ENCODE measurements at places on chromosomes 4 and X.

DNA sequence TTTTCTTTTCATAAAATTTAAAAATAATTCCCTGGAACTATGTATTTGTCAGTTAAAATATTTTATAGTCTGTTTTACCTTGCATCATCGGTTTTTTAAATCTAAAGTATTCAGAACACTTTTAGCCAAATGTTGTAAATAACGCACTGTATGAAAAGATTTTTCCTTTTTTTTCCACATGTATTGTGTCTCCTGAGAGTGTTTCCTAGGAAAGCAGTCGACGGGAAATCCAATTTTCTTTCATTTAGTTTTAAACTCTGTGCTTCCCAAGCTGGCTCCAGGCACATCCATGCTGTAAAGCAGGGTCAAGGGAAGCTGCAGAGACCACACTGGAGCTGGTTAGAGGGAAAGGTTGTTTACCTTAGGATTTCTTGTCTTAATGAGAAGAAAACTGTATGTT, 1724.3 kb upstream of the TENM3 start:
- no peak for DNase-seq

DNA sequence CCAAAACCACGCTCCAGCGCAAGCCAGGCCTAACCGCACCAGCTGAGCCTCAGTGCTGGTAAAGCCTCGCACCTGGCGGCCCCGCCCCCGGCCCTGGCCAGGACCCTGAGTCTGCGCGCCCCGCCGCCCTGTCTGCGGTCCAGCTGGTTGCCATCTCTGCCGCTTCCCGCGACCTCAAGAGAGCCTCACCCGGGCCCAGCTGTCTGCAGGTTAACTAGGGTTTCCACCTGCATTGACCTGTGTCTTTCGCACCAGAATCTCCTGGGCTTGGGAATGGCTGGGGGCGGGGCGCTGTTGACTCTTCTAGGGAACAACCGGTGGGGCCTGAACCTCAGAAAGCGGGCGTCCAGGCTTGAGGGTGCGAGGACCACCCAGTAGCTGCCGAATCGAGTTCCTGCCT, 207.7 kb upstream of the PRPS2 start:
- no peak for DNase-seq

DNA sequence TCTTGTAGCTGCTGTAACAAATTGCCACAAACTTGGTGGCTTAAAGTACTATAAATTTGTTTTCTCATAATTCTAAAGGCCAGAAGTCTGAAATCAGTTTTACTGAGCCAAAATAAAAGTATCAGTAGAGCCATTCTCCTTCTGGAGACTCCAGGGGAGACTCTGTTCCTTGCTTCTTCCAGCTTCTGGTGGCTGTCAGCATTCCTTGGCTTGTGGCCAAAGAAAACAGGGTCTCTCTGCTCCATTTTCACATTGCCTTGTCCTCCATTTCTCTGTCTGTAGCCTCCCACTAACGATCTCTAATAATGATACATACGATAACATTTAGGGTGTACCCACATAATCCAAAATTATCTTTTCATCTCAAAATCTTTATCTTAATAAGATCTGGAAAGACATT, 200.4 kb downstream of the MAB21L2 start:
- DNase-seq = no peak

GRCh38 chrX:40971736-40972135, 113.5 kb upstream of the USP9X start:
- DNase-seq = peak; percentile 59

DNA sequence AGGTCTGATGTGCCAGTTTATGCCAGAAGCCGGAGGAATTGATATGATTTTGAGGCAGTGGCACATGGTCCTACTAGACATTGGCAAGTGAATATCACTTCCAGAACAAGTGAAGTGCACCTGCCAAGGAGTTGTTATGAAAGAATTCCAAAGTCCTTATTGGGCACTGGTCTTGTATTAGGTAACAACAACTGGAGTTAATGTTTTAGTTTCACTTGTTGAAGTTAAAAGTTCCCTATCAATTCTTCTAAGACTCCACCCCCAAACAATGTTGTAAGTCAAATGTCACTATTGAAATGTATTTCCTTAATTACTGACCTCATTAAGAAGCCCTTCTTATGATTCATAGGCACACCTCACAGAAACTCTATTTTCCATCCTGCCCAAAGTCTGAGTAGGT, 3.1 kb downstream of the TET2 start:
- no peak for DNase-seq

DNA sequence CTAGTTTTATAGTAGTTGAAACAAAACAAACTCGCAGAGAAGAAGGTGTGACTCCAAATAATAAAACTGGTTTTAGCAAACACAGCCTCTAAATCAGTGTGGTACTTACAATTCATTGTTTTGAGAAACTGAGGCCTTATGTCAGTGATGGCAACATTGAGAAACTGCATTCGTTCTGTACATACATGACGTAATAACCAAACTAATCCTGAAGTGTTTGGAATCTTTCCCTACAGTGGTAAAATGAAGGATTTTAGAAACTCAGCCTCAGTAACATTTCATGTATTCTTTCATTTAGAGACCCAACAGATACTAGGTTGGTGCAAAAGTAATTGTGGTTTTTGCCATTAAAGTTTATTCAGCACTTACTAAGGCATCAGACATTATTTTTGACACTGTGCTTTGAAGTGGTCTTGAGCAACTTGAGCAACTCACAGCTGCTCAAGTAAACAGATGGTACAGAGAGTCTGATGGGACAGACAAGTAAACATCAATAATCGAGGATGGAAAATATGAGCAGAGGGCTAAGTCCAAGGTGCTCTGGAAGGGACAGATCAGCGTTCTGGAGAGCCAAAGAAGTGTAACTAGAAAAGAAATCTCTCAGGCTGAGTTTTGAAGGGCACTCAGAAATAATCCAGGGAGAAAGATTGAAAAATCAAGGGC, 390.8 kb upstream of the BOD1L1 start:
- no peak for DNase-seq

GRCh38 chr4:169741569-169741968, 16.2 kb downstream of the HPF1 start:
- DNase-seq = no peak

DNA sequence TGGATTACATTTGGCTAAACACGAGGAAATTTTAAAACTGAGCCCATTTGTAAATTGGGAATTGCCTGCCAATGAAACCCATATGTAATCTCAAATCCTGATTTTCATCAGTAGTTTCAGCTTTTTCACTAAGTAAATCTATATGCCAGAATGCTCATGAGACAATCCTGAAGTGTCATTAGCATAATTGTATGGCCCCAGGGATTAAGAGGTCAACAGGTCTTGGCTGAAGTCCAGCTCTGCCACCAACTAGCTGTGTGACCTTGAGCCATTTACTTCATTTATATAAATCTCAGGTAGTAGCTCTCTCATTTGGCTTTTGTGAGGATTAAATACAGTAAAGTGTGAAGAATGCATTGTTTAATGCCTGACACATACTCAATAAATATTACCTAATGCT, 320.5 kb upstream of the EMCN start:
- DNase-seq = no peak

DNA sequence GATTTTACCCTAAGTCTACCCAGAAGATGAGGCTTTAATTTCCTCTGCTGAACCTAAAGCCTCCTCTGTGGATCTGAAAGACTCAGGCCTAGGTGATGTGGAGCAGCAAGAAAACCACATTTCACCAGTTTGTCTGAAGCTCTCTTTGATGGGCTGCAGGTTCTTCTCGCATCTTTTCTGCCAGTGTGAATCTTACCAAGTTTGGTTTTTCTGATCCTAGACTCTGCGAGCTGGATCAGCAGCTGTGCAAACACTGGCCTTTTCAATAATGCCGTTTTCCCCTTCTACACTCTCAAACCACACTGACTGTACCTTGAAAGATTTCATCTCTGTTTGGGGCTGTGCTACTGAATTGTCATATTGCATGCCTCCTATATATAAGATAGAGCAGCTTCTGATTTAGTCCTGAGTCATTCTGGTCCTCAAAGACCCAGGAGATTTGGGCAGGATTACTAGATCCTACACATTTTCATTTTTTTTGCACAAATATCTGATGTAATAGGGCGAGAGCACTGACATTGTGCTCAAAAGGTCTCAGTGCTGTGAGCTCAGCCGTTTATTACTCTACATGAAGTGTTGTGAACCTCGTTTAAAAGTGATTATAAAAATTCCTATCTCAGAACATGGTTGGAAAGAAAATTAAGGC, 133.6 kb upstream of the FAM9C start:
- DNase-seq = no peak

DNA sequence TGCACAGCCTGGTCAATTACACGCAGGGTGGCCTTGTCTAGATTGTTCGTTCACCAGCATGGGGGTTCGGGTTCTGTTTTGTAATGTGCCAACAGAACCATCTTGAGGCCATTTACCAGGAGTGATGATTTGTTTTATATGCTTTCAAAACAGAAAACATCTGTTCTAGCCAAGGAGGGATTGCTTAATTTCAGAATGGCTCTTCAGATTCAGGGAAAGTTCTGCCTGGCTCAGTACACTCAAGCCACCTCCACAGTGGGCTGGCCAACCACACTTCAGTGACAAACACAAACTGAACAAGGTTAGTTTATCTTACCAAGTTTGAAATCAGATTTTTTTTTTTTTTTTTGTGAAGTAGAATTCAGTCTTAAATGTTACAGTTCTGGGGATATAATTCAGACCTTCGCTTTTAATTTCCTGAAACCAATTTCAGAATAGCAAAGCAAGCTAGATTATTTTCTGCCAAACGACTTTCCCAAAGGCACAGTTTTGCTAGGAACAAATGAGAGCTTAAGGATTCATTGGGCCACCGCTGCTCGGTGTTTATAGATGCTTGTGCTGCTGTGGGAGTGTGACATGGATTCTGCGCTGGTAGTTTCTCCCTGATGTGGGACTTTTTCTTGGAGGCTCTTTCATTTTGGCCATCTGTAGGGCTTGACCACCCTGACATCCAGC, 23.4 kb downstream of the SMS start:
- no peak for DNase-seq

DNA sequence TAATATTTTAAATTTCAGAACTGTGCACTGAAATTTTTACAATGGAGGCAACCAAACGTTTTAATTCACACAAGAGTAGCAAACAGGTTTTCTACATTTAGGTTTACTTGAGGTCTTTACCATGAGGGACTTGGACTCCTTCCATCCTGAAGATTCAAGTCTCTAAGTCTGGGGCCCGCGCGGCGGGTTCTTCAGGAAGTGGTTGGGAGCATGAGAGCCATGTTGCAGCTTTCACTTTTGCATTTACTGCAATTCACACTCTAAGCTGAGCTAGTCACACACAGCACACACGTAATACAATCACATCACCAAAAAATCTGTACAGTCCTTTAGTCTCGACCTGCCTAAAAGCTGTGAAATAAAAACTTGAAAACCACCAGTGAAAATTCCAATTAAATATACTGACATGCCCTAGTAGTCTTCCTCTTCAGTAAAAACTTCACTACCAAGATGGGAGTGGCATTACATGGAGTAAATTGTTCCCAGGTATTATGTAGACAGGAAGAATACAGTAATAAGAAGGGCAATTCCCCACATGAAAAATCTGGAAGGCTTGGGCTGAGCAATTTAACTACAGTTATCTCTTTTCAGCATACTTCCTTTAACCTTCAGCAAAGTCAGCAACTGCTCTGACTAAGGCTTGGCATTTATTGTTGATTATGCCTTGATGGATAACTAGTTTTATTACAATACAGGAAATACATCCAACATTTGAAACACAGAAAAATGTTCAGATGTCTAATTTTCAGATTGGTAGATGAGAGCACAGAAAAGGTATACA, 571.1 kb upstream of the DIPK2B start:
- peak; percentile 67 for DNase-seq

- DNase-seq = no peak
These were observed 35.0 kb upstream of the MXD4 start for GRCh38 chr4:2296631-2297601.

GRCh38 chrX:38627683-38628082, 66.3 kb downstream of the TSPAN7 start:
- no peak for DNase-seq

DNA sequence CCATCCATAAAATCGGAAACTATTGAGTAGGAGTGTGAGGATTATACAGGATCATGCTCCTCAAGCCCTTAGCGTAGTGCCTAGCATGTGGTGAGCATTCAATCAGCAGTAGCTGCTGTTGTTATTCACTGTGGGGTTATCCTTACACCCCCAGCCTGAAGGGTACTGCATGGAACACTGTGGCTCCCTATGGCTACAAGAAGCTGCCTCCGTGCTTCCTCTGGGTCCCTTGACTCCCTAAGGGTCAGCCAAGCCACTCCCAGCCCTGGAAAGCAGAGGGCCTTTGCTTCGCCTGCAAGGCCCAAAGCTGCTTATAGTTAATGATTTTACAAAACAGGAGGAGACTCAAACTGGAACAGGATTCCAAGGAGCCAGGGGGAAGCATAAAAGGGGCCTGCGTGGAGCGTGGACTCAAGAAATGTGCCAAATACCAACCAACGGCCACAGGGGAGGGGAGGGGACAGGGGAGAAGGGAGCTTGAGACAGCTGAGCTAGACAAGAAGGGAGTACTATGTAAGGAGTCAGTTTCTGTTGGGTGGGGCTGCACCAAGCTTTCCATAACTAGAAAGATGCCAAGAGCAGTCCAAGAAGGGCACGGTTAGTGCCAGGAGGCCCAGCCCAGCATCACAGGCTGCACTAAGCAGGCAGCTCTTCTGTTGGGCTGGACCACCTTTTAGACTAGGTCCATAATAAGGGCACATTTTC, 15.9 kb downstream of the SEPTIN6 start:
- no peak for DNase-seq

DNA sequence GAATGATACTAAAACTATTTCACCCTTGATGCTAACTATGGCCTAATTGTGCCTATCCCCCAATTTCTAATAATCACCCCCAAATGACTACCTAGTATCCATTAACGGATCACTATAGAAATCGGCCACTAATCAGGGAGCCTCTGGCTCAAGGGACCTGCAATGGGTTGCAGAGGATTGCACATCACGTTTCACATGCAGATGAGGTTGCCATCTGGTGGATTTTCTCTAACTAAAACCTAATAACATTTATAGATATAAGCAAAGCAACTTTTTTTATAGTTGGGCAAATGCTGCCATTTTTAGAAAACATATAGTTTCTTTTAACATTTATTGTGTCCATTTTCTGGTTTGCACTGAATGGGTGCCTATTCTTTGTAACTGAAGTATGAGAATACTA, 28.3 kb upstream of the ALG13 start:
- no peak for DNase-seq

GRCh38 chrX:150454508-150455214, 91.5 kb downstream of the MAMLD1 start:
- DNase-seq = no peak

- DNase-seq = no peak
These were observed at the start of gene FAT1 for GRCh38 chr4:186723292-186724057. Gene FAT1, minus strand, starts transcription at chr4:186723856. Its CDS starts 14,029 bp downstream, at chr4:186709827.

DNA sequence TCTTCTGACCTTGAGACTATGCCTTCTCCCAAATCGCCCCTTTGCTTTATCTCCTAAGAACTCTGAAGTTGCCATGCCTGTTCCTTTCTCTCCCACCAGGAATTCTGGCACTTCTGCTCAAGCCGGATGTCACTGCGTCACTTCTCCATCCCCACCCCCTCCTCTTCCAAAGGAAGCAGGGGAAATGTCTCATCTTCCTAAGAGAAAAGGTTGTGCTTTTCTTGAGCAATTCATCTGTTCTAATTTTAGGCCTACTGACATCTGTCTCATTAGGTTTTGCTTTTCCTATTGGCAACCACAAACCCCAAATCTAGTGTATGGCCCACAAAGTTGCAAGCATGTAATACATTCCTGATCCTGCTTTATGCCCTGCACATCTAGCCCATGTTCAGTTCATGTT, 163.1 kb upstream of the PLAC1 start:
- no peak for DNase-seq
